Muscle of leg (tissue), 16 donors: ENCODE measurements at places on chromosomes 6 and 20. TPM values are rescaled to one million over a fixed set of nuclear protein-coding genes. Genes with fewer than 3 reads are reported as not detected.

DNA sequence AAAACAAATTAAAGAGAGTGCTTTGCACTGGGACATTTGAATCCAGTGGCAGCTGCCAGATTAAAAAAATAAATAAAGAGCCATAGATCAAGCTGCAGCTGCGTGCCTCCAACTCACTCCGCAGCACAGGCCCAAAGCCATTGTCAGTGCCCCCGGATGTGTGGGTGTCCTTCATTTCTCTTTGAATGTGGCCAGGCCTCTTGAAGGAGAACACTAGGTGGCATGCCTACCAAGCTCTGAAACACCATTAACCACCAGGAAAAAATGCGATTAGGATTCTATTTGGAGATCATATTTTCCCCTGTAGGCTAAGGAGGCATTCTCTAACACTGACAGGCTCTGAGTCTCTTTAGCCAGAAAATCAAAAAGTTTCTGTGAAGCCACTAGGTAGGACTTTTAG, 549.8 kb downstream of the PRKN start:
- peaks cover 12% of the 10 kb centered on the region for H3K4me1 ChIP-seq
- DNase-seq, result peak; percentile 73
- H3K27ac ChIP-seq, result no peak overlapping the region

DNA sequence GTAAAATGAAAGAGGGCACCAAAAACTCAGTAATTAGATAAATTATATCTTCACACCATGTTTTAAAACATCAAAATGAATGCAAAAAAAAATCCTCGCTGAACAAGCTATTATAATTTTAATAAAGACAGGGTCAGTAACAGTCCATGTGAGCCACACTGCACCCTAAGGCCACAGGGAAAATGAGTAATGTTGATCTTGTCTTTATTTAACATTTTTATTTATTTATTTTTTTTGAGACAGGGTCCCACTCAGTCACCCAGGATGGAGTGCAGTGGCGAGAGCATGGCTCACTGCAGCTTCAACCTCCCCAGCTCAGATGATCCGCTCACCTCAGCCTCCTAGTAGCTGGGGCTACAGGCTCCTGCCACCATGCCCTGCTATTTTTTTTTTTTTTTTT, 8.7 kb upstream of the NFATC2 start:
- peaks cover under 1% of the 10 kb centered on the region for H3K36me3 ChIP-seq
- H3K27me3 ChIP-seq, result no peaks in the 10 kb centered on the region
- DNase-seq, result no peak
- no peak overlapping the region for H3K27ac ChIP-seq
- peaks cover 10% of the 10 kb centered on the region for H3K4me1 ChIP-seq

GRCh38 chr6:53246924-53247323, 98.3 kb upstream of the GCM1 start:
- DNase-seq, result no peak
- H3K4me1 ChIP-seq, result no peaks in the 10 kb centered on the region
- H3K27me3 ChIP-seq, result no peaks in the 10 kb centered on the region
- H3K36me3 ChIP-seq, result no peaks in the 10 kb centered on the region
- no peak overlapping the region for H3K4me3 ChIP-seq

- no peak for DNase-seq
- H3K27ac ChIP-seq, result no peak overlapping the region
- peaks cover 24% of the 10 kb centered on the region for H3K4me1 ChIP-seq
- no peaks in the 10 kb centered on the region for H3K27me3 ChIP-seq
These were observed 83.6 kb downstream of the PREP start for GRCh38 chr6:105319331-105319730.

Gene SNAP25
- total RNA-seq, result 3.1 TPM

- no peak overlapping the region for H3K4me3 ChIP-seq
- H3K4me1 ChIP-seq, result peaks cover 36% of the 10 kb centered on the region
- peak; percentile 62 for DNase-seq
- peak overlapping the region; percentile 87 for H3K27ac ChIP-seq
- peaks cover 3% of the 10 kb centered on the region for H3K27me3 ChIP-seq
These were observed 108.8 kb downstream of the PPP1R14C start for GRCh38 chr6:150251566-150252186.

GRCh38 chr20:64079273-64080012, at the start of gene RGS19:
TSS of gene RGS19 (minus strand) at chr20:64079518. CDS start at chr20:64076886, 2,632 bp downstream.
- peak; percentile 93 for DNase-seq
- H3K27ac ChIP-seq, result peak within 1 kb of the TSS; percentile 29
- H3K4me1 ChIP-seq, result peaks cover 37% of the 10 kb centered on the region
- H3K27me3 ChIP-seq, result peaks cover 28% of the 10 kb centered on the region
- peak within 1 kb of the TSS; percentile 72 for H3K4me3 ChIP-seq

- no peak overlapping the region for H3K4me3 ChIP-seq
- no peak overlapping the region for H3K27ac ChIP-seq
- no peaks in the 10 kb centered on the region for H3K36me3 ChIP-seq
- DNase-seq, result no peak
These were observed 518.2 kb upstream of the ARID1B start for GRCh38 chr6:156258981-156259380.

DNA sequence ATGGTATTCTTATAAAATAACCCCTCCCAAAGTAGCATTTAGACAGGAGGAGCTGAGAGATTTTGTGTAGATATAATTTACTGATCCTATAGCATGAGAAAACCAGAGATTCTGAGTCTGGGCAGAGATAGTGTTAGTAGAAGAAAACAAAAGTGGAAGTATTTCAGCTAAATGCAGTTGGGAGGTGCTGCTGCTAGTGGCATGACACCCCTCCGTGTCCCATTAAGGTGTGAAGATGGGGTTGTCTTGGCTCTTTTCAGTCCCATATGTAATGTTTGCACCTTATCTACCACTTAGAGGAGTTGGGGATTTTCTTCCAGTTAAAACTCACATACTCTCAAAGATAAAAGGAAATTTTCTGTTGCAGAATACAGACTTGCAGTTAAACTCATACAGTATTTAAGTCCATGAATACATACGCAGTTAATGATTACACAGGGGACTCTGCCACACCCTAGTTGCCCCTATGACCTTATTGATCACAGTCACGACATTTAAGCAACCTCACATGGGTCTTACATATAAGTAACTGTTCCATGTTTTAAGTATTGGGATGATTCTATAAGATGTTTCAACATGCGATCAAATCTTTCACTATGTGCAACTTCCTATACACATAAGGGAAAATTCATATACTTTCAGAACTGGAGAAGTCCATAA, 11.5 kb downstream of the TAAR2 start:
- no peaks in the 10 kb centered on the region for H3K4me1 ChIP-seq
- H3K36me3 ChIP-seq, result no peaks in the 10 kb centered on the region
- no peak overlapping the region for H3K27ac ChIP-seq
- H3K4me3 ChIP-seq, result no peak overlapping the region
- H3K27me3 ChIP-seq, result no peaks in the 10 kb centered on the region

Gene CEBPB
- total RNA-seq, result 7.3 TPM

Gene MTFR2
- total RNA-seq, result 0.58 TPM

Gene MAPK13
- total RNA-seq, result 2.3 TPM

DNA sequence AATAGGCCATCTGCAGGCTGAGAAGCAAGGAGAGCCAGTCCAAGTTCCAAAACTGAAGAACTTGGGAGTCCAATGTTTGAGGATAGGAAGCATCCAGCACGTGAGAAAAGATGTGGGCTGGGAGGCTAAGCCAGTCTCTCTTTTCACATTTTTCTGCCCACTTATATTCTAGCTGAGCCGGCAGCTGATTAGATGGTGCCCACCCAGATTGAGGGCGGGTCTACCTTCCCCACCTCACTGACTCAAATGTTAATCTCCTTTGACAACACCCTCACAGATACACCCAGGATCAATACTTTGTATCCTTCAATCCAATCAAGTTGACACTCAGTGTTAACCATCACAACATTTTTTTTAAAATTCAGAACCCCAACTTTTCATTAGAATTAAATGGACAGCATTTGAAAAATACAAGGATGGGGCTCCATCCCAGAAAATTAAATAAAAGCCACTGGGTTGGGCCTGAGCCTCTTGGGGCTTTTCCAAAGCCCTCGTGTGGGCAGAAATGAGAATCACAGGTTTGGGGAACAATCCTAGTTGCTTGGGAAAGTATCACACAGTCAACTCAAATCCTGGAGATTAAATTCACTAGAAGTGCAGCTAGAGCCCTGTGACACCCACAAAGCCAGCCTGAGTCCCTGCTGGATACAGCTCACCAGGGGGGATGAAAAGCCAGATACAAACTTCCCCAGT, 2.2 kb downstream of the CLDN20 start:
- no peaks in the 10 kb centered on the region for H3K27me3 ChIP-seq
- no peak overlapping the region for H3K4me3 ChIP-seq
- no peaks in the 10 kb centered on the region for H3K4me1 ChIP-seq
- peaks cover 4% of the 10 kb centered on the region for H3K36me3 ChIP-seq

GRCh38 chr6:37150314-37150713, 19.6 kb upstream of the PIM1 start:
- H3K27me3 ChIP-seq, result no peaks in the 10 kb centered on the region
- H3K4me3 ChIP-seq, result no peak overlapping the region
- H3K27ac ChIP-seq, result no peak overlapping the region
- H3K4me1 ChIP-seq, result peaks cover 4% of the 10 kb centered on the region
- H3K36me3 ChIP-seq, result no peaks in the 10 kb centered on the region
- DNase-seq, result no peak

DNA sequence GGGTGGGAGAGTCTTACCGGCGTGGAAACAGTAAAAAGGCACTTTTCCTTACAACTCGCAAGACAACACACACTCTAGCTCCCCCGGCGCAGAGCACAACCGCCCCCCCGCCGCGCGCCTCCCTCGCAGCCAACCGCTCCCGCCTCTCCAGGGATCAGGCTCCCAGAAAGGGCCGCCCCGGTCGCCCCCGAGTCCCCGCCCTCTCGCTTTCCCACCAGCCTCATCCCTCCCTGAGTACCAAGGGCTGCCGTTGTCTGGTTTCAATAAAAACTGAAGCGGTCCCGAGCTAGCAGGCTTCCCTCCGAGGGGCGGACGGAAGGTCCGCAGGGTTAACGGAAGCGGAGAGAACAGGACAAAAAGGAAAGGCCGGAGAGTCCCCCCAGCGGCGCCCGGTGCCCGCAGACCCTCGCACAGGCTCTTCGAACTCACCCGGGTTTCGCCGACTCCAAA, 804 bp downstream of the ELOVL5 start:
- peaks cover 6% of the 10 kb centered on the region for H3K4me1 ChIP-seq
- H3K27me3 ChIP-seq, result no peaks in the 10 kb centered on the region

DNA sequence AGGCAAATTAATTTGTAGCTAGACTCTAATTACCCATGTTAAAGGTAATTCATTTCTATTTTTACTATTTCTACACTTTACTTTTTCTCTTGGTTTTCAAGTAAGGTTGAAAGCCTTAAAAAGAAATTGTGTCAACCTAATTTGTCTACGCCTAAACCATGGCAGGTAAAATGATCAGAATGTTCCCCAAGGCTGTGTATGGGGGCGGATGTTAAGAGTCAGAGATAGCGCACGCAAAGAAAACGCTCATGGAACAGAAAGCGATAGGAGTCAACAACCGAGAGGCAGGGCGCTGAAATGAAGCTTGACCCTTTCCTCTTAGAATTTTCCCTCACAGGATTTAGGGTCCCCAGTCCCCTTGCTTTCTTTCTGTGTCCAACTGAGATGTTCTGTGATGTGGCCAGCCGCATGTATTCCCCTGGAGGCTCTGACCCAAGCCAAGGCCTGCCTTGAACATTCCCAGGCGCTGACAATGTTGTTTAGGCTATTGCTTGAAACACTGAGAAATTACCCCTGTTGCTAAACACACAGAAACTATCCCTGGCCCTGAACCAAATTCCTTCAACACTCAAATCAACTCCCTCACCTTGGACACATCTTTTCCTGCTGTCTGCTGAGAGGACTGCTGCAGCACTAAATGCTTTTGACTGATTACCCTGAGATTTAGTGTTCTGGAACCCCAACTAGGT, 10.9 kb downstream of the PSMB1 start:
- no peaks in the 10 kb centered on the region for H3K27me3 ChIP-seq
- no peak overlapping the region for H3K27ac ChIP-seq
- DNase-seq, result no peak
- H3K36me3 ChIP-seq, result peaks cover 63% of the 10 kb centered on the region

Gene GINS1
- total RNA-seq, result 5.2 TPM

Gene SLC35F1
- total RNA-seq, result 1.9 TPM

DNA sequence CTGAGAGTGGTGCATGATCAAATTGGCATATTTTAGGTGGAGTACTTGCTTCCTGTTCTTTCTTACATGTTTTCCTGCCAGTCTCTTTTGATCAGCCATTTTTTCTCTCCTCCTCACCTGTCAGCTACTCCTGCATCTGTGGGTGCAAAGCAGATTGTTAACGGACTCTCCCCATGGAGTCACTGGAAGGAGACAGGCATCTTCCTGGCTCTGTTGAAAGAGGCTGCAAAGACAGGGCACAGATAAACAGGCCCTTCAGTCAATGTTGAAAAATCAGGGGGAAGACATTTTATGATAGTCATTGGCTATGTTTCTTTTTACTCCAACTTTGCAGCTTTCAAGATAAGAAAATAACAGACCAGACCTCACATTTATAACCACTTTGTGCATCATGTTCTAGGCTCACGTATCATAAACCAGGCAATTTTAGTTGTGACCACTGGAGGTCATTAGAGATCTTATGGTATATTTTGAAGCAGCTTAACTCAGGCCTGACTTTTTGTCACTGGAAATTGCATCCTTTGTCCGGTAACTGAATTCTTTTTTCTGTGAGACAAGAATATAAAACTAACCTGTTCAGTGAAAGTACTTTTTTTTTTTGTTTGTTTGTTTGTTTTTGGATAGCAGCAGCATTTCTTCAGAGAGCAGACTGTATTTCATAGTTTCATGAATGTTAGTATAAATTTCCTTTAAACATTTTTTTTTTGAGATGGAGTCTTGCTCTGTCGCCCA, 20.1 kb downstream of the ECT2L start:
- H3K27ac ChIP-seq, result no peak overlapping the region
- no peaks in the 10 kb centered on the region for H3K27me3 ChIP-seq
- H3K36me3 ChIP-seq, result no peaks in the 10 kb centered on the region
- H3K4me1 ChIP-seq, result peaks cover 7% of the 10 kb centered on the region

GRCh38 chr6:15244620-15245360, 1.1 kb upstream of the JARID2 start:
- DNase-seq, result peak; percentile 94
- H3K4me1 ChIP-seq, result peaks cover 14% of the 10 kb centered on the region
- H3K27ac ChIP-seq, result peak overlapping the region; percentile 95
- peak overlapping the region; percentile 99 for H3K4me3 ChIP-seq
- no peaks in the 10 kb centered on the region for H3K27me3 ChIP-seq
- no peaks in the 10 kb centered on the region for H3K36me3 ChIP-seq

Gene PACSIN1
- total RNA-seq, result 0.27 TPM

DNA sequence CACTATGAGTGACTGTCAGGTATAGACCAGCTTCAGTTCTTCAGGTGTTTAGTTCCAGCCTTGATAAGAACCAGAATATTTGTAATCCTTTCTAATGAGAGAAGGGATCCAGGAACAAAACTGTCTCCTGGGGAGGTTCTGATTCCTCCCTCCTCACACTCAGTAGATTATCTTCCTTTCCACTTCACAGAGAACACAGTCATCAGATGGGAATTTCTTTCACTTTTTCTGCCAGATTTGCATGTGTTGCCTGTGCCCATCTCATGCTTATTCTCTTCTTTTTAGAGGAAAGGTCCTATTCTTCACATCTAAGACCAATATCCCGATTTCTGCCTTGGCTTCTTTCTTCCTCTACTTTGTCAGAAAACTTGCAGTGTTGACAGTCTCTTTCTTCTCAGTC, 50.8 kb downstream of the CD109 start:
- no peaks in the 10 kb centered on the region for H3K4me1 ChIP-seq
- no peak for DNase-seq
- no peak overlapping the region for H3K27ac ChIP-seq
- no peaks in the 10 kb centered on the region for H3K27me3 ChIP-seq

Gene STMND1
- not detected for total RNA-seq
